NCI-H748 treated with DMSO at 0.1 percent for 48 hours (cell line): ENCODE measurements at places on chromosomes 6 and 20.

GRCh38 chr6:87807475-87807874 is 105.4 kb upstream of the AKIRIN2 start:
- DNase-seq: no peak

GRCh38 chr20:34337982-34338726 is 24.9 kb upstream of the ITCH start:
- DNase-seq: no peak

GRCh38 chr20:46621492-46621891 is 29.8 kb downstream of the SLC13A3 start:
- DNase-seq: no peak

DNA sequence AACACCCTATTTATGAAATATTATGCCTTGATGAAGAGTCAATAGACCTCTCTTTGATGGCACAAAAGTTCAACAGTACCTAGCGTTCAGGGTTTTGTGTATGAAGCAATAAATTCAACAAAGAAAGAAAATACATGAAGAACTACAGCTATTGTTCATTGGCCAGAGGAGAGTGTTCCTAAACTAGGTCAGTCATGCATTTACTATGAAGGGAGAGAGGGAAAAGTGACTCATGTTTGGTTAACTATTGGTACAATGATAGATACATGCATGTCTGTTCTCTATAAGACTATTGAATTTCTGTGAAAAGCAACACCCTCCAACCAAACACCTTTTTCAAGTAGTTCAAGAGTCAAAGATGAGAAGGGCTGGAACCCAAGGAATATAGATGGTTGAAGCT is 50.7 kb downstream of the CLIC5 start:
- DNase-seq: peak; percentile 42

DNA sequence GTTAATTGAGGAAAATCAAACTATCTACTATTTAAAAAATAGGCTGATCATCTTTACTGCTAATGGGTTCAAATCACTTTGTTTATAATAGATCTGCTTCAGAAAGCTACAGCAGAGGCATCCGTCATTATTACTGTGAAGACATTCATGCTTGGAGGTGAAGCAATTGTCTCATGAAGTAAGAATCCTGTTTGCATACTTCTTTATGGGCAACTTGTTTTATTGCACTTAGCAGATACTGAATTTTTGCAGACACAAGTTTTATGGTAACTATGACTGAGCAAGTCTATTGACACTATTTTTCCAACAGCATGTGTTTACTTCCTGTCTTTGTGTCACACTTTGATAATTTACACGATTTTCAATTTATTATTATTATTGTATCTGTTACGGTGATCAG is 573.9 kb downstream of the RFPL4B start:
- DNase-seq: no peak

DNA sequence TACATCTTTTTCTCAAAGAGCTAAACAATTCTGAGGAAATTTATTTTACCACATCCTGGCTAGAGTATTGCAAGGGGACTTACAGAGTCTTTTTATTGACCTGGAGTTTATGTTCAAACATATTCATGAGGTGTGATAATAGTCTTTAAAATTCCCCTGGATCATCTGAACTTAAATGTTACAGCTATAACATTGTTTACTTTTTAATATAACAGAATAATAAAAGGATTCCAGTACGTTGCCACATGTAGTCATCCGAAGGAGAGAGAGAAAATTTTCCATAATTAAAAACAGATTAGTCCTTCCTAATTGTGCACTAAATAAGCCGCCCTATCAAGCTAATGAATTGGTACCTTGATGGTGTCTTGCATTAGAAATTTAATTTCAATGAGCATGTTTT is 765.4 kb upstream of the MAP3K7 start:
- DNase-seq: no peak

- DNase-seq: no peak
Observed at GRCh38 chr6:34813028-34813713, 21.3 kb downstream of the BLTP3A start.

- DNase-seq: no peak
Observed at GRCh38 chr6:167791780-167792478, 34.8 kb upstream of the AFDN start.

GRCh38 chr6:19841181-19841580 is 4.0 kb downstream of the ID4 start:
- no peak for DNase-seq

- no peak for DNase-seq
Observed at GRCh38 chr6:6940031-6941025, 167.4 kb upstream of the RREB1 start.

- no peak for DNase-seq
Observed at GRCh38 chr6:166595949-166596348, 9.5 kb upstream of the RAMACL start.

GRCh38 chr6:118974790-118975189 is 39.8 kb upstream of the MCM9 start:
- DNase-seq: no peak

GRCh38 chr6:151763938-151764680 is 43.4 kb upstream of the ESR1 start:
- peak; percentile 14 for DNase-seq

DNA sequence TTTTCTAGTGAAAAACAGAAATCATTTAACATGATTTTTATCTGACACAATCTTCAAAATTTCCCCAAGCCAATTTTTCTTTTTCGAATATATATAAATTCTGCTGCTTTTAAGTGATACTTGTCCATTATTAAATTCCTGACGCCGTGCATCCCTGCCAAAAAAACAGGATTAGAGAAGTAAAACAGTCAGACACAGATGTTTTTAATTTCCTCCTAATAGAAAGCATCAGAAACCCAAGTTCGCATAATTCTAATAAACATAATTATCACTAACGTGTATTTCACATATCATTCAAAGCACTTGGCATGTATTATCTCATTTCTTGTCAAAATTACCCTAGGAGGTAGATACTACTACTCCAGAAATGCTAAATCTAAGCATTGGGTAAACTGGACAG is 179.5 kb downstream of the ZFP64 start:
- no peak for DNase-seq

DNA sequence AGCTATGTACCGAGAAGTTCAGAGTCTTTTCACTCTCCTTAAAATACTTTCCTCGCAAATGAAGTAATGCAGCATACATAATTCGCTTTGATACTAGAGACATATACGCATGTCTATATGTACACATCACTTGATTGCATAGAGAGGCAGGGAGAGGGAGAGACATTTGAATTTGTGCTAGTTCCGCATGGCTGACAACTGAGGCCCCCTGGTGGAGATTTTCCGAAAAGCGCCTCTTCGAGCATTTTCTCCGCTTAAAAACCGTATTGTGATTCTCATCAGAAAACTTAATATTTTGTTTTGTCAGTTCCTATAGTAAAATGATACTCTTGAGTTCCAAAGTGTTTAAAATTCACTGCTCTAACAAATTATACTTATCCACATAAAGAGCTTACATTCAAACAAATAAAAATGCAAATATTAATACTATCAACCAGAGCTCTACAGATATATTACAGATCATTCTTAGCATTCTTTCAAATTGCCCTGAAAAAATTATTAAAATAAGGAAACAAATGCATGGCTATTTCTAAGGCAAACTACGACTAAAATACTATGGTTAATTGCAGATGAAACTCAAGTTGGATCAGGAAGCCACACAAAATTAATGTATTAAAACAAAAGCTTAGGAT is 637 bp downstream of the MYLK4 start:
- DNase-seq: peak; percentile 84

DNA sequence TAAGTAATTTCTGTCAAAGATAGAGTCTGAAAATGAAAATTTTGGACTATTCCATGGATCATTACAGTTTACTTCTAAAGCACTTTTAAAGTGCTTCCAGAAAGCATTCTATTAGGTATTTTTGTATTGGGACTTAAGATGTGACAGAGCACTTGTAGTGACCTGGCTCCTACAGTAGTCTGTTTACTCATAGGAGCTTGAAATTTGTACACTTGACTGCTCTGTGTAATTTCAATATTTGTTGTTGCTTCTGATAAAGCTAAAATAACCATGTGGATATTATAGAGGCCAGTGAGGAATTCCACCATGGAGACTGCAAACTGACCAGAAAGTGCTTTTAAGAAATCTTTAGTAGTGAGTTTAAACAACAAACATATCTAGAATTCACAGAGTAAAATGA is 10.3 kb downstream of the NFYA start:
- DNase-seq: no peak

DNA sequence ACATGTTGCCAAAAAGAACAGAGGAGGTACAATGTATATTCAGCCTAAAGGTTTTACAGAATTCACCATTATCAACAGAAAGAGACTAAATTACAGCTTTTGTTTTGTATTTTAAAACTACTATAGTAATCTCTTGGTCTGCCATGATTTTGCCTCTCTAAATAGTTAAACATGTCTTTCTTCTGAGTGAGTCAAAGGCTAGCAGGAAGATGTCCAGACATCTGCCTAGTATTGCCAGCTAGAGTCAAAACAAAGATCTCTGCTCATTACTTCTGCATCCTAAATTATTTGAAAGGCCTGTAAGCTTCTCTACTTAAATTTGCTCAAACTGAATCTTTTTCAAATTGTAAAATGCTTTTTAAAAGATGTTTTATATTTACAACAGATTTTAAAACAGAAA is 8.8 kb downstream of the ASF1A start:
- no peak for DNase-seq

- peak; percentile 47 for DNase-seq
Observed at GRCh38 chr6:106223300-106223930, 102.1 kb downstream of the ATG5 start.

DNA sequence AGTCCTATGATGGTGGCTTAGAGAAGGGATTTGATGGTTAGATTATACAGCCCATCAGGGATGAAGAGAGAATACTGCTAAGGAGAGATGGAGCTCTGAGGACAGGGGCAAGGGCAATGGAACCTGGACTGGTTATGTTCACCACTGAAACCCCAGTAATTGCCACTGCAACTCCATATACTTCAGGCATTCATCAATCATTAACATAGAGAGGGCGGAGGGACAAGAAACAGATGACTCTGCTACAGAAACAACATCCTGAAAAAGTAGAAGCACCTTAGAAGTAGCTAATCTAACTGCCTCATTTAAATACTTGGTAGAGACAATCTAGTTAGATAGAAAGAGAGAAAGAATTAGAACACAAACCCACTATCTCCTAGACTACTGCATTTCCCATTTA is 89.8 kb downstream of the MDN1 start:
- no peak for DNase-seq

- no peak for DNase-seq
Observed at GRCh38 chr6:15946701-15947385, 182.0 kb upstream of the MYLIP start.

GRCh38 chr20:13492001-13492481 is 146.7 kb downstream of the TASP1 start:
- no peak for DNase-seq

GRCh38 chr6:297571-298232 is 5.4 kb downstream of the DUSP22 start:
- DNase-seq: no peak
